ENCODE measurements at places on chromosomes 6 and 20. TPM values are rescaled to one million over a fixed set of nuclear protein-coding genes. Genes with fewer than 3 reads are reported as not detected.

The BACH2 gene
- 0.09 TPM for total RNA-seq

The TBP gene
- total RNA-seq: 9.3 TPM

The PGBD1 gene
- total RNA-seq: 2.7 TPM

The SLC32A1 gene
- not detected for total RNA-seq

The CST2 gene
- total RNA-seq: 0.71 TPM

The HBS1L gene
- total RNA-seq: 165 TPM

The TRIM15 gene
- total RNA-seq: not detected

The MLIP gene
- not detected for total RNA-seq

The RGS17 gene
- total RNA-seq: 6.5 TPM

The MYL9 gene
- total RNA-seq: 13.9 TPM

The SLC22A2 gene
- not detected for total RNA-seq

The CAGE1 gene
- 0.09 TPM for total RNA-seq

The GGT7 gene
- total RNA-seq: 9.8 TPM

The C20orf202 gene
- total RNA-seq: not detected

The DEF6 gene
- total RNA-seq: 1.3 TPM

The NPBWR2 gene
- total RNA-seq: not detected

The COQ3 gene
- 3.0 TPM for total RNA-seq

The ESR1 gene
- 0.92 TPM for total RNA-seq

The CST9L gene
- total RNA-seq: not detected

The GJA1 gene
- 896 TPM for total RNA-seq

The PHACTR1 gene
- total RNA-seq: 0.09 TPM

The COL9A3 gene
- 0.57 TPM for total RNA-seq

Measured in smooth muscle cell of bladder (primary cell).